ENCODE measurements at places on chromosomes 16 and 17. TPM values are rescaled to one million over a fixed set of nuclear protein-coding genes. Genes with fewer than 3 reads are reported as not detected.

GCGR gene
- 0.27 TPM for total RNA-seq

DYNLL2 gene
- total RNA-seq = 28.9 TPM

ALOX15B gene
- total RNA-seq = 3.9 TPM

GRCh38 chr16:57689762-57690558 is 4.6 kb upstream of the DRC7 start:
- DNase-seq = peak; percentile 42

- no peak for DNase-seq
These were observed 80.1 kb downstream of the ABCC1 start for GRCh38 chr16:16029431-16030011.

DNA sequence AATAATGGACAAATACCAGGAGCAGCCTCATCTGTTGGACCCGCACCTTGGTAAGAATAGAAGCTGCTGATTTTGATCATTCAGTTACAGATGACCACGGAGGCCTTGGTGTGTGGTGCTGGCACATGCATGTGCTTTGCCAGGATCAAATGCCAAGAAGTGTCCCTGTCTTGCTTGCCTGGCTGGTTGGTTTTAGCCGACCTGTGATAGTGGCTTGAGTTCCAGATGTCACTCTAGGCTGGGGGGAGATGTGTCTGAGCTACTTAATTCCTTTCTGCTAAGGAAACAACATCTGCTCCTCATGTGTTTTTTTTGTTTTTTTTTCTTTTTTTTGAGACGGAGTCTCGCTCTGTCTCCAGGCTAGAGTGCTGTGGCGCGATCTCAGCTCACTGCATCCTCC is 4.3 kb downstream of the TBCD start:
- no peak for DNase-seq
